Anterior cingulate cortex (tissue), 58 donors: ENCODE measurements at places on chromosomes 12 and 14.
A peak's percentile ranks its signal among the peaks of the same experiment; 100 is the strongest.

GRCh38 chr12:75716291-75717025 is 205.0 kb upstream of the KRR1 start:
- DNase-seq: no peak

DNA sequence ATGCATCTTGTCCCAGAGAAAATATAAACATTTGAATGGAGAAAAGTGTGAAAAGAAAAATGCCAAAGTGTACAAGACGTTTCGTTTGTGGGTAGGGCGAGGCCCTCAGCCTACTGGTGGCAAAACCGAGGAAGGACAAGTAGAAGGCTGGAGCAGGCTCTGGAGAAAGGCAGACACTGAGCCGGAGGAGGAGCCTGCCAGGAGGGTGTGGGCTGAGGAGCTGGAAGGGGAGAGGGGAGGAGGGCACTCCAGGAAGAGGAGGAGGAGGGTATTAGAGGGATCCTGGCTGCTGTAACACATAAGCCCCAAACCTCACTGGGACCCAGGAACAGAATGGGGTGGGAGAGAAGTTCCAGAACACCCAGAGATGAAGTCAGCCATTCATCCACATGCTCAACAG is 47.7 kb downstream of the CLMN start:
- no peak for DNase-seq

- DNase-seq: no peak
These were observed 95.0 kb upstream of the CCND2 start for GRCh38 chr12:4178424-4179170.

DNA sequence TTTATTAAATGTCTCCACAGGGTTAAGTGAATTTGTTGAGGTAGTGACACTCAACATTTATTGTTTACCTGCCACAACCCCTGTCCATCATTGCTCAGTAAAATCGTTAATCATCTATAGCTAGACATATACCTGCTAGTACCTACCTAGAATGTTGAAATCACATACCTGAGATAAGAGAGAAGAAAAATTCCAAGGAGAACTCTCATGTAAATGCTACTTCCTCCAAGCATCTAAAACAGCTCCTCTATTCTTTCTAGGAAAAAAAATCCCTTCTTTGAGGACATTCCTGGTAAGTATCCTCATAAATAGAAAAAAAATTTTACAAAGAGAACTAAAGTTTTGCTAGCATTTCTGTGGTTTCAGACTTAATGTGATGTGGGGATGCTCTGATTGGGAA is 325.1 kb downstream of the DAD1 start:
- no peak for DNase-seq

DNA sequence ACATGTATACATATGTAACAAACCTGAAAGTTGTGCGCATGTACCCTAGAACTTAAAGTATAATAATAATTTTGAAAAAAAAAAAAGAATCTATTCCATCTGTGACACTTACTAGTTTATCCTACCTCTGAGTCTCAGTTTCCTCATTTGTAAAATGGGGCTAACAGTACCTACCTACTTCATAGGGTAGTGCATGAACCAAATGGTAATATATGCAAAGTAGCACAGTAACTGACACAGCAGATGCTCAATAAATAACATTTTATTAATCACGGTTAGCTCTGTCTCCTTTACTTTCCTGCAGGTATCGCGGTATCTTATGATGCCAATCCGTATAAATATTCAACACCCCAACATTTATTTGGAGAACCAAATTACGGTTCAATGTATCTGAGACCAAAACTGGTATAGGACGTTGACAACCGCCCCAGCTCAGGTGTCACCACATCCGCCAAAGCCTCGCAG is 703 bp downstream of the TMED10 start:
- no peak for DNase-seq

DNA sequence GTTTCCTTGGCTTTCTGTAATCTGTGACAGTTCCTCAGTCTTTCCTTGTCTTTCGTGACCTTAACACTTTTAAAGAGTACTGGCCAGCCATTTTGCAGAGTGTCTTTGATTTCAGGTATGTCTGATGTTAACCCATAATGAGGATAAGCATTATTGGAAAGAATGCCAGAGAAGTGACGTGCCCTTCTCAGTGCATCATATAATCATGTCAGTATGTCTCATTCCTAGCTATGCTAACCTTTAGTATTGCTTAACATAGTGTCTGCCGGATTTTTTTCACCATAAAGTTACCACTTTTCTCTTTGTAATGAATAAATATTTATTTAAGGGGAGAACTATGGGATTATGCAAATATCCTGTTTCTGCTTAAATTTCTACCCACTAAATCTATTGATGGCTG is 28.5 kb downstream of the RERG start:
- no peak for DNase-seq

- peak; percentile 3 for DNase-seq
These were observed 256.5 kb upstream of the NPAS3 start for GRCh38 chr14:32682214-32682613.

DNA sequence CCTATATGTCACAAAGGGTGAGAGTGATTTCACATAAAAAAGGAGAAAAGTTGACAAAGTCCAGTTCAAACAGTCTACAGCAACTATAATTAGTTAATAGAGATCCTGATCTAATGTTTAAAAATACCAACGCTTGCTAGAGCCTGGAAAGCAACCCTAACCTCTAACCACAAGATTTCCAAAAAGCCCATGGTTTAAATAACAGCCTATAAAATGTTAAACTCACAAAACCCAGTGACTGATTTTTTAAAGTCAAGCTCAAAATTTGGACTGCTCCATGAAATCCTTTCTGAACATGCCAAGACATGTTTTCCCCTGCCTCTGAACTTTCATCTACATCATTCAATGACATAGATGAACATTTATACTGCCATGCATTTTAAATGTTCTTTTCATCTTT is 81.6 kb downstream of the PLEKHG7 start:
- no peak for DNase-seq

- DNase-seq: no peak
These were observed 90.4 kb downstream of the LRP6 start for GRCh38 chr12:12176402-12176801.

DNA sequence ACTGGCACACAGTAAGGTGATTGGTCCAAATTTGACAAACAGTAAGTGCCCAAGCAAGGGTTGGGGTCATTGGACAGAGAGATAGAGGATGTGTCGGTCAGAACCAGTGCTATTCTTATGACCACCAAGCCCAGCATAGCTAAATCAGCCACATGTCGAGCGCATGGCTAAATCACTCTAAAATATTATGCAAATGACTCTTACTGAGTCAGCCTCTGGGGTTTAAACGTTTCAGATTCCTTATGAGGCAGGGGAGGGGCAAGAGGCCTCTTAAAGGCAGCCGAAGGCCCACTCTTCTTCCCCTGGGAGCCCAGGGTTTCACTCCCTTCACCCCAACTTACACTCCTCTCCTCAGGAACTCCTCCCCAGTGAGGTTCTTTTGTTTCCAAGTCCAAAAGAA is 603 bp upstream of the ENDOU start:
- DNase-seq: no peak

DNA sequence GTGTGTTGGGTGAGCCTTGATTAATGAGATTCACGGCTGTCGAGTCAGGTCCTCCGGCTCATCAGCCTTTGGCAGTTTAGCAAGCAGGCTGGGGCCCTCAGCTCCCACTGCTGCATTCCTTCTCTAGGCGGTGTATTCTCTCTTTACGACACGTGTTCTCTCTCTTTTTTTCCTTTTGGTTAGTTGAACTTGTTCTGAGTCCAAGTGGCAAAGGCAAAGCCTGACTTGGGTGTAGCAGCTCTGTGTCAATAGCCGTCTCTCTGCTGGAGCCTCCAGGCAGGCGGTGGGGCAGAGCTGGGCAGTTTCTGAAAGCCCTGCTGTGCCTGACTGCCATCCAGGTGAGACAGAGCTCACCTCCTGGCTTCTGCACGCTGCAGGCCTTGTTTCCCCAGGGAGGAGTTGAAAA is 46.6 kb downstream of the SUSD6 start:
- DNase-seq: no peak

DNA sequence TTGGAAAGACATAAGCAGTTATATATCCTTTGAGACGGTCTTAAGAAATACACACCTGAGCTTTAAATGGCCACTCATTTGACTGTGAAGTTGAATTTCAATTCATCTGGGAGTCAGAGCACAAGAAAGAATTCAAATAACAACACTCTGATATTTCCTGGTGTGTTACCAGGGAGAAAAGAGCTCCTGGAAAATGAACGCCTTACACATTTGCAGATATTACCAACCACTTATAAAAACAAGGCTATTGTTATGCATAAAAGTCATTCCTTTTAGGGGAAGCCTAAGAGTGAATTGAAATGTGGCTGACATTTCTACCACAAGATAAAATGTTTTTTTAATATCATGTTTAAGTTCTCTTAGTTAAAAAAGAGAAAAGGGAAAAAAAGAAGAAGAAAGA is 229.2 kb upstream of the PLEKHG7 start:
- DNase-seq: no peak

DNA sequence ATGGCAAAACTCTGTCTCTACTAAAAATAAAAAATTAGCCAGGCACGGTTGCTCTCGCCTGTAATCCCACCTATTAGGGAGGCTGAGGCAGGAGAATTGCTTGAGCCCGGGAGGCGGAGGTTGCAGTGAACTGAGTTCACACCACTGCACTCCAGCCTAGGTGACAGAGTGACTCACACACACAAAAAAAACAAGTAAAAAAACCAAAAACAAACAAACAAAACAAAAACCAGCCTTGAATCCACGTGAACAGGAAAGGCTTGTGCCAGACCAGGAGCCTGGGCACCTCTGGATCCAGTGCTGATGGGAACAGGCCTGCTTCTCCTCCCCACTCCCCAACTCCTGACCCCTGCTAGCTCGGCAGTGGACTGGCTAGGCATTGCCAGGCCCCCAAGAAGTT is 3.5 kb downstream of the FOXN4 start:
- DNase-seq: no peak

DNA sequence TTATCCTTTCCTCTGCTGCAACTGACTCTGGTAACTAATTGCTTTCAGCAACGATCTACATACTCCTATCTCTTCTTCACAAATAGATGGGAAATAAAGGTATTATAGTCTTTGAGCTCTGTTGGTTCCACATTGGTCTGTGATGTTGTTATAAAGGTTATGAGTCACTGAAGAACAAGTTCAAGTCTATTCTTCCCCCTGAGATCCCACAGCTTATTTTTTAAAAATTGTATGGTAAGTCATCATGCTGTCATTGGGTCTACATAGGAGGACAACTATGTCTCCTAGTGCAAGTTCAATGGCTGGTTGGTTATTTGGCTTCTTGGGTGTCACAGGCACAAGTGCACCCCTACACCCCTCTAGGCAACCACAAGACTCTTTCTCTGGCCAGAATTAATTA is 49.6 kb upstream of the PTCSC3 start:
- no peak for DNase-seq
